ENCODE measurements at places on chromosomes 12 and 14.
A peak's percentile ranks its signal among the peaks of the same experiment; 100 is the strongest.

- DNase-seq, result peak; percentile 59
Measured at GRCh38 chr12:42129595-42130204, 15.0 kb downstream of the GXYLT1 start.

GRCh38 chr12:13205809-13206559, 9.5 kb downstream of the EMP1 start:
- DNase-seq, result no peak

- peak; percentile 97 for DNase-seq
Measured at GRCh38 chr14:65412032-65412846, at the start of gene FUT8. Gene FUT8 (plus strand): TSS chr14:65412730. CDS start chr14:65561564, 148,834 bp downstream.

GRCh38 chr12:107759410-107759809, 1.5 kb downstream of the PRDM4 start:
- peak; percentile 25 for DNase-seq

GRCh38 chr12:129036135-129036534, 182.9 kb downstream of the GLT1D1 start:
- DNase-seq, result no peak

DNA sequence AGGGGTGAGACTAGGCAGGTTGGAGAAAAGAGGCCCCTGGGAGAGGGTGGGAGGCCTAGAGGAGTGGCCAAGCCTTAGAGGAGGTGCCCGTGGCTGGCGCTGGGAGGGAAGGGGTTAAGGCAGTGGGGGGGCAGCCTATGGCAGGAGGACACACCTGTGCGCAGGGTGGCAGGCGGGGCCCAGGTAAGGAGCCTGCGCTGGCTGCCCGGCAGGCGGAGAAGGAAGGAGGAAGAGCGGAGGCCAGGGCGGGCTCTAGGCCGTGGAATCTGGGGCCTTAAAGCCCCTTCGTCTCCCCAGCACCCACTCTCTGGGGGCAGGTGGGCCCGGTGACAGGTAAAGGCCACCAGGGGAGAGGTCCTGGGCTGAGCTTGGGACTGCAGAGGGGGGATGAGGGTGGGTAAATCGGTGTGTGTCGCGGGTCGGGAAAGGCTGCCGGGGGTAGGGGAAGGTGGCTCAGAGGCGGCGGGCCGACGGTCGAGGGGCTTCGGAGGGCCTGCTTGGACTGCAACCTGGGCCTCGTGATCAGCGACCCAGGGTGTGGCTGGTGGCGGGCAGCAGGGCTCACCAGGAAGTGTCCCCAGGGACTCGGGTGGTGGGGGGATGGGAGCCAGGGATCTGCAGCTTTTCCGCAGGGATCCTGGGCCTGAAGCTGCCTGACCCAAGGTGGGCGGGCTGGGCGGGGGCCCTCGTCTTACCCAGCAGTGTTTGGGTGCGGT, 7.3 kb downstream of the PHB2 start:
- no peak for DNase-seq

GRCh38 chr12:131239384-131240094, 285.8 kb downstream of the ADGRD1 start:
- DNase-seq, result no peak

- DNase-seq, result no peak
Measured at GRCh38 chr12:82415402-82415801, 57.1 kb downstream of the METTL25 start.

GRCh38 chr12:16555630-16556029, 50.3 kb downstream of the LMO3 start:
- DNase-seq, result no peak

- DNase-seq, result no peak
Measured at GRCh38 chr14:34935488-34935887, 47.3 kb upstream of the SRP54 start.

- DNase-seq, result no peak
Measured at GRCh38 chr12:32918890-32919801, 22.6 kb upstream of the PKP2 start.

DNA sequence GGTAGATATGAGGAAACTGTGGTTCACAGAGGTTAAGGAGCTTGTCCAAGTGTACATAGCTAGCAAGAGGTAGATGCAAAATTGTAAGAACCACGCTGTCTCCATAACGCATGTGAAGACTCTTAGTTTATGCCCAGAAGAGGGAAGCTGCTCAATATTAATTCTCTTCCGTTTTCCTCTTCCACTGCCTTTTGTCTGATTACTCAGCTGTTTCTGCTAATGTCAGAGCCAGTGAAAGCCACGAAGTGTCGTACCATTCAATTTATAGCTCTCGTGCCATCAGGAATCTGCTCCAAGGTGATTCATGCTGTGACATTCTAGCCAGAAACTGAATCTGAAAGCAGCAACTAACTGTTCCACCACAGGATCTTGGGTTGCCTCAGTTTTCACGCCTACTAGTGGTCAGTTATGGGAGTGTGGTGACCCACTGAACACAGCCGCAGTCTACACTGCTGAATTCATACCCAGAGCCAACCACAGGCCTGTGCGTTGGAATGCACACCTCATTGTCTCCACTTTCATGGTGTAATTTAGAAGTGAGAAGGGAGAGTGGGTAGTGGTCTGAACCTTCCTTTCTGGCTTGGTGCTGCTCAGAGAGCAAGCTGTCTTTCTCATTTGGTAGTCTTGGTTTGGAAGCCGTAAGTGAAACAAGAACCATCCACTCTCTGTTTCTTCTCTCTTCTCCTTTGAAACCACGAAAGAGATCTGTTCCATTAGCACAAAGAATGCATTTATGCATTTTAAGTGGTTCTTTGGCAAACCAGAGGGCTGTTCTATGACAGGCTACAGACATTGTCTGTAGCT, 74.2 kb upstream of the NAP1L1 start:
- peak; percentile 42 for DNase-seq

- no peak for DNase-seq
Measured at GRCh38 chr12:81294325-81295190, 216.7 kb downstream of the ACSS3 start.

- DNase-seq, result no peak
Measured at GRCh38 chr12:43078976-43079375, 473.0 kb downstream of the ADAMTS20 start.

- no peak for DNase-seq
Measured at GRCh38 chr14:77037938-77038568, 9.5 kb upstream of the IRF2BPL start.

DNA sequence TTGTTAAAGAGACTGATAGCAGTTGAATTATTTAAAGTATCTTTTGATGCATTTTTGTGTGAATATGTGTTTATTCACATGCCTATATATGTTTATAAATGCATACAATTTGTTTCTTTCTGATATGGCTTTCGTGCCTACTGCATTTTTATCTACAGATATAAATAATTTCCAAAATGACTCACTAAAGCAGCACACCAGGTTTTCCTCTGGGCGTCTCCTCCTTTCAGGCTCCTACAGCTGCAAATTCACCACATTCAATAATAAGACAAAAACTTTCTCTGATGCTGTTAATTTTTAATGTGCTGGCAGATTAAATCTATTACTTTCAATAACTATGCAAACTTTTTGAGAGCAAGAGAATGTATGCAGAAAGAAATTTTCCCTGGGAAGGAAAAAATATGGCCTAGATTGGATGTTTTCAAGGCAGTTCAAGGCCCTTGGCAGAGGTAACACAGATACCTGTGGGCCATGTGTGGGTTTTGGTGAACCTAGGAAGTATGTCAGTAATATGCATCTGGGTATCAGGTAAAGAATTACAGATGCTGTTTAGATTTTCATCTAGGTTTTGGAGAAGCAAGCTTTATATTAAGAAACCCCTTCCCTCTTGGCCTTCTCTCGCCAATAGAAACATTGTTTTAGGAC, 381.8 kb downstream of the EGLN3 start:
- no peak for DNase-seq

DNA sequence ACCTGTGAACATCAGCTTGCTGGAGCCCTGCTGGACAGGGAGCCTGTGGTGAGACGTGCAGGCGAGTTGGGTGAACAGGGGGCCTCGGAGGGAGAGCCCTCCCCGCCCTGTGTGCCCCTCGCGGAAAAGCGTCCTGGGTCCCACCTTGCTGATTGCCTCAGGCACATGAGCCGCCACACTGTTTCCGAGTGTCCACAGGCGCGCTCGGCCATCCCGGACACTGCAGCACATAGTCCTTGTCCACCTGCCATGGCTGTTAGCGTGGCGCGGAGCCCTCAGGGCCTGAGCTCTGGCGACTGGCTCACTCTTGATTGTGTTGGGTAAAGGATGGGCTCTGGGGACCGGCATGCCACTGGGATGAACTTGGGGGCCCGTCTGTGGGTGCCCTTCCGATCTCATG, 40.0 kb downstream of the PACS2 start:
- no peak for DNase-seq

- DNase-seq, result no peak
Measured at GRCh38 chr12:464484-465267, 4.9 kb downstream of the B4GALNT3 start.

GRCh38 chr12:28497889-28498411, 307.7 kb downstream of the CCDC91 start:
- DNase-seq, result no peak

DNA sequence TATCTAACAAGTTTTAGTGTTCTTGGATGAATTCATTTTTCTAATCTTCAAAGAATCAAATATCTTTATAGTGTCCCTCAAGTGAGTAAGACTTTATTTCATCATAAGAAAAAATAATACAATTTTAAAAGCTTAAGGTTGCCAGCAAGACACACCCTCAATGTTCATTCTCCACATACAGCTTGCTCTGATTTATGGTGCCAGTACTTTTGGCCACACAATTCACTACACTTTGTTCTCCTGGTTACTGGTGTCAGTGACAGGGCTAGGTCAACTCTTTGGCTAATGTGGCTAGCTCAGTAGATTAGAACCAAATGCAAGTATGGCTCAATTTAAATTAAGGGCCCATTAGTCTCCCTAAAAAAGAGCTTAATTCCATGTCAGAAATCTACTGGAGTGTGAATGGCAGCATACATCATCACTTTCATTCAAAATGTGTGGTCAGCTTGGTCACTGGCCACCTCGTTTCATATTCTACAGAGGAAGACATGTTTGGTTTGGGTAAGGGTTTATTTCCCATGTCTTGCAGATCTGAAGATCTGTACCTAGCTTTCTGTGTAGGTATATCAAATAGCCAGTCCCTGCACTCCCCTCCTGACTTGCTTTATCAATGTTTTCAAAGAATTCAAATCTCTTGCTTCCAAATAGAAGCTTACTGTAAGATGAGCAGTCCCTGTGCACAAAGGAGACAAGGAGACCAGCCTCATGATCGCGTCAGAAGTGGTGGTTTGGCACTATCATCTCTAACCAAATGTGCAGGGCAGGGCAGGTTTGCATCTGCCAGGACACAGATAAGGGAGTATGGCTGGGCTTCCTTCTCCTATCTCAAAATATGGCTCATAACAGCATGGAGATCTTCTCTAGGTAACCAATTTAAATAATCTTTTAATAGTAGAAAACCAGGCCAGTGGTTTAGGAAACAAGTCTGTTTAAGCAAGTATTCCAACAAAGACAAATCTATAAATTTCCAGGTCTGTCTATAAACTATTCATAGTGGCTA, 31.3 kb downstream of the HECTD4 start:
- no peak for DNase-seq

DNA sequence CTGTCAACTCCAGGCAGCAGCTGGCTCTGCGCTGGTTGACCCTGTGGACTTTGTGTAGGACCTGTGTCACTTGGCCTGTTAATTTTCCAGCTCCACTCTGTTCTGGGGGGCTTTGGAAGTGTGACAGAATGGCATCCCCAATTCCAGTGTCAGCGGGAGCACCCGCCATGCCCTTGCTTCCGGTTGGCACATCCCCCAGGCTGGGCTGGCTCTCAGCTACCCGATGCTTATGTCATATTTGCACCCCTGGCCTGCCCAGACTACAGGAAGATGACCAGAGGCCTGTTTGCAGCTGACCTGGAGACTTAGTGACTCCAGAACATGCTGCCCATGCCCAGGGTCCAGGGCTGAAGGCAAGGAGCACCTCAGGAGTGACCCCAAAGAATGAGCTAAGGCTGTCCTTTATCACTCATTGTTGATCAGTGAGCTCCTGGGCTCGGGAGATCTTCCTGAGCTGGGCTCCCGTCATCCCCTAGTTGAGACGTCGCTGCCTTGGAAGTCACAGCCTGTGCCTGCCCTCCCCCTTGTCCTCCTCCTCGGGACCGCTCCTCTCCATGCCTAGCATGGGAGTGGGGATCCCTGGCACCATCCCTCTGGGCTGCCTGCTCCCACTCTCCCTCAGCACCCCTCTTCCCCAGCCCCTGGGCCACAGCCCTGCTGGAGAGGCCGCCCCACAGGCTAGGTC, 163.4 kb upstream of the RTL1 start:
- DNase-seq, result no peak

DNA sequence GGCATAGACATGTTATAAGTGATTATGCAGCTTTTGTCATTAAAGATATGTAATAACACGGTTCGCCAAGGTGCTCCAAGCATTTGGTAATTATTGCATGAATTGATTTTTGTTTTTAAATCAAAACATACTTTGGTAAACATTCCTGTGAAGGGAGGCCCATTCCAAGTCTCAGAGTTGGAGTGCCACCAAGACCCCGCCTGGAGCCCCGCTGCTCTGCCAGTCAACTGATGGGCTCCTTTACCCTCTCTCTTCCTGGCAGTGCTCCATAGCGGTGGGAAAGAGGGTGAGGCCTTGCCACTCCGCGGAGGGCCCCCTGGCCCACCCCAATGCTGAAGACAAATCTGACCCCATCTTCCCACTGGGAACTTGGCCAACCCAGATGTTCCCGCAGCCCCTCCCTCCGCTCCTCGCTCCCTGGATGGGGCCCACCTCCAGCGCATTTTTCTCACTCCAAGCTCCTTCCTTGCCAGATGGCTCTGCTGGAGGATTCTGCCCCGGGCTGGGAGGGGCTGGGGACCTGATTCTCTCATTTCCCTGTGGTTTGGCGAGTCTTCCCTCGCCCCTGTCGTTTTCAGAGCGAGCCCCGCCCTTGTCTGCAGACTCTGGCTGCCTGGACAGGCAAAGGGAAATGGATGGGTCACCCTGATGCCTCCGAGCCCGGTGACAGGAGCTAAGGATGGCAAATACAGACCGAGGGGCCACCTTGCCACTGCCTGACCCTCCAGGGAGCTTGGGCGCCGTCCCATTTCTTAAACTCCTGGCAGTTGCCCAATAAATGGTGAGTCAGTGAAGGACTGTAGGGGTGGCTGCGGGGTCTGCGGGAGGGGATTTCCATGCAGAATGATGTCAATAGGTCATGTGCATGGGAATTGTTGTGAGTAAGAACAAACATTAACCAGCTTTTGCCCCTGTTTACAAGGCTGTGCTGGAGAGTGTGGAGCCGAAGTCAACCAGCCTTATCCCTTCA, 9.2 kb upstream of the PAPLN start:
- peak; percentile 86 for DNase-seq

- peak; percentile 5 for DNase-seq
Measured at GRCh38 chr12:20549108-20549719, 145.9 kb upstream of the SLCO1C1 start.

DNA sequence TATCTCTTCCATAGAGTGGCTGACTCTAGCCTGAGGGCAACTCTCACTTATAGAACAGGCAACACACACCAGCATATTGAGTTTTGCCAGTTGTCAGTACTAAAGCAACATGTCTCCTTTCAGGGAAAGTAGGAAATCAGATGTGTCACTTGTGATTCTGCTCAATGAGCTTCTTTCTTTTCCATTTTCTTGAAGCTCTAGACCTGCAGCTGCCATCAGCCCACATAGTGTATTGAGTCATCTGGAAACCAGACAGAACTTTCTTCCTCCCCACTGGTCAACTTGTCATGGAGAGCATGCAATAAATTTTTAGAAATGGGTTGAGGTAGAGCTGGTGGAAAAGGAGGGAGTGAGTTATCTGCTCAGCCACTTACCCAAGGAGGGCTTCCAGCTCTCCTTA, 209.0 kb upstream of the PLEKHG7 start:
- no peak for DNase-seq

- DNase-seq, result no peak
Measured at GRCh38 chr12:46723629-46724419, 102.0 kb downstream of the SLC38A4 start.

- DNase-seq, result no peak
Measured at GRCh38 chr12:32120419-32120818, 13.8 kb downstream of the BICD1 start.

- no peak for DNase-seq
Measured at GRCh38 chr12:58086006-58086405, 144.6 kb downstream of the ATP23 start.
